ENCODE measurements at places on chromosomes 3 and 15.

DNA sequence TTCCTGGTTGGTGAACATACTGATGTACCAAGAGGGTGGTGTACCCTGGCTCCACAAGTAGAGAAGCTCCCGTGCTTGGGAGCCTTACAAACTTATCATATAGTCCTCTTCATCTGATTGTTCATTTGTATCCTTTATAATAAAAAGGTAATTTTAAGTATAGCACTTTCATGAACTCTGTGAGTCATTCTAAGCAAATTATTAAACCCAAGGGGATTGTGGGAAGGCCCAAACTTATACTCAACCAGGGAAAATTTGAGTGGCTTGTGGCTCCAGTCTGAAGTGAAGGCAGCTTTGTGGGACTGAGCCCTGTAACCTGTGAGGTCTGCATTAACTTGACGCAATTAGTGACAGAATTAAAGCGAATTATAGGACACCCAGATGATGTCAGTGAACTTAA, 29.0 kb downstream of the TTBK2 start:
- DNase-seq = no peak

DNA sequence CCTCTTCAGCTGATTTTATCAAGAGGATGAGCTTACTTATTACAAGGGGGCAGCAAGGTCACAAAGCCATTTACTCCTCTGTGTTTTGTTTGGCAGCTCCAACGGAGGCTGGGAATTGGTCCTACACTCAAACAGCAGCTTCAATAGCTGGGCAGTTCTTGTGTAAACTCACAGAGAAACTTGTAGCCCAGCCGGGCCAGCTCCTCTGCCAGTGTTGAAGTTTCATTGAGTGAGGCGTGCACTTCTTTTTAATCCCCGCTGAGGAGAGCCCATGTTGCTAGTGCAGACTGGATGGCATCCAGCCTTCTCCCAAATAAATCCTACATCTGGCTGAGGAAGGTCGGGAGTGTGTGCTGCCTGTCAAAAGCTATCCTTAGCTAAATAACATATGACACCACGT, 59.5 kb downstream of the BFSP2 start:
- DNase-seq = peak; percentile 33

DNA sequence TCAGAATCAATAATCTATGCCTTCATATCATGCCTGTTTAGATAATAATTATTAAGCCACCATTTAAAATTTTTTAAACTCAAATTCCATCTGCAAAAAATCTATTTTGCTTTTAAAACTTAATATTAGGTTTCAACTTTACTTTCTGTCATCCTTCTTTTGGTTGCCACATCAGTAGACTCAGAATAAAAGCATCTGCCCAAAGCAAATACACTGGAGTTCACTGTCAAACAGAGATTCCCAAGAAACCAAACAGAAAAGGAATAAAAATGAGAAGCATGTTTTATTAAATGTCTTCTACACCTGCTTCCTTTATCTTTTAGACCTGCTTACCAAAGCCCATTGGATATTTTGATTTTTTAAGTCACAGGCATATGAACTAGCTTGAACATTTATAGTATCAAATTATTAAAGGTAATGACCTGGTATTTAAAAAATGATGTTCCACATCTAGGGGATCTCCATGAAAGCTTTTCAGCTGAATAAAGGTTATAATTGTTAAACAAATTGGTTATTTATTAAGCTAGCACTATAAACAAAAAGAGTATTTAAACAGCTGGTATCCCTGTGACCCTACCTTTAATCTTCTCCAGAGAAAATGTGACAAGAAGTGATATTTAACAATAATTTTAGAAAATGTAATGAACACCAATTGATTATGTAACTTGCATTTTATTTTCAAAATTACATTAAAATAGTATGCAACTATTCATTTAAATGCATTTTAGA, 62.5 kb downstream of the ALCAM start:
- DNase-seq = peak; percentile 27

GRCh38 chr3:86654806-86655460, 336.0 kb downstream of the VGLL3 start:
- DNase-seq = no peak

- DNase-seq = no peak
These were observed 10.6 kb downstream of the LAMP3 start for GRCh38 chr3:183151821-183152351.

- DNase-seq = peak; percentile 53
These were observed 9.6 kb upstream of the SMARCC1 start for GRCh38 chr3:47791193-47791855.

All from adipocyte (in vitro differentiated cells).